ENCODE measurements at places on chromosomes 11 and 22.

GRCh38 chr11:45795379-45795778, 9.6 kb upstream of the SLC35C1 start:
- no peak for DNase-seq

- no peak for DNase-seq
Observed at GRCh38 chr22:31099386-31099785, 8.0 kb downstream of the SELENOM start.

DNA sequence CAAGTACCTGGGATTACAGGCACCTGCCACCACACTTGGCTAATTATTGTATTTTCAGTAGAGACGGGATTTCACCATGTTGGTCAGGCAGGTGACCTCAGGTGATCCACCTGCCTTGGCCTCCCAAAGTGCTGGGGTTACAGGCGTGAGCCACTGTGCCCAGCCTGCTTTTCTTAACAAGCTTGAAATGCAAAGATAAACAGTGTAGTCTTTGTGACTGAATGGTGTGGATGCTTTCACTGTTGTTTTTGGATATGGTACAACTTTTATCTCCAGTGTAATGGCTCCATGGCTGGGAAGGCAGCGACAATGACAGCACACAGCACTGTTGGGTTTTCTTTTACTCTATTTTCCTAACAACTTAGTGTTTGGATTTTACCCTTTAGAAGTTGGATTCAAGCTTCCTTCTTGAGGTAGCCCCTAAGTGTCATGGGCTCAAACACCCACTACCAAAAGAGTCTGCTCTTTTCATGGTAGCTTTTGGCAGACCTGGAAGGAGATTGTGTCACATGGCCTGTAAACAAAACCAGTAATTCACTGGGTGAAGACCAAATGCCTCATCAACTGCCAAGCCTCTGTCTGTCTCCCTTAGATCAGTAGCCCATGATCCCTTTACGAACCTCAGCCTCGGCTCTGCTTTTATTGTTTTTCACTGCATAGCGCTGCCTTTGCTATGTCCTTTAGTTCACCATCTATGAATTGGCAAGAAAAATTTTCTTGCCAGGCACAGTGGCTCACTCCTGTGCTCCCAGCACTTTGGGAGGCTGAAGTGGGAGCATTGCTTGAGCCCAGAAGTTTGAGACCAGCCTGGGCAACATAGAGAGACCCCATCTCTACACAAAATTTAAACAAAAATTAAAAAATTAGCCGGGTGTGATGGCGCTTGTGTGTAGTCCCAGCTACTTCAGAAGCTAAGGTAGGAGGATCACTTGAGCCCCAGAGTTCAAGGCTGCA, 6.4 kb downstream of the VPS51 start:
- DNase-seq: no peak

- DNase-seq: no peak
Observed at GRCh38 chr22:50314081-50314454, 6.6 kb upstream of the PLXNB2 start.

- peak; percentile 61 for DNase-seq
Observed at GRCh38 chr11:17528181-17528691, 16.0 kb downstream of the USH1C start.

GRCh38 chr11:77203901-77204753, 76.1 kb downstream of the MYO7A start:
- DNase-seq: no peak

DNA sequence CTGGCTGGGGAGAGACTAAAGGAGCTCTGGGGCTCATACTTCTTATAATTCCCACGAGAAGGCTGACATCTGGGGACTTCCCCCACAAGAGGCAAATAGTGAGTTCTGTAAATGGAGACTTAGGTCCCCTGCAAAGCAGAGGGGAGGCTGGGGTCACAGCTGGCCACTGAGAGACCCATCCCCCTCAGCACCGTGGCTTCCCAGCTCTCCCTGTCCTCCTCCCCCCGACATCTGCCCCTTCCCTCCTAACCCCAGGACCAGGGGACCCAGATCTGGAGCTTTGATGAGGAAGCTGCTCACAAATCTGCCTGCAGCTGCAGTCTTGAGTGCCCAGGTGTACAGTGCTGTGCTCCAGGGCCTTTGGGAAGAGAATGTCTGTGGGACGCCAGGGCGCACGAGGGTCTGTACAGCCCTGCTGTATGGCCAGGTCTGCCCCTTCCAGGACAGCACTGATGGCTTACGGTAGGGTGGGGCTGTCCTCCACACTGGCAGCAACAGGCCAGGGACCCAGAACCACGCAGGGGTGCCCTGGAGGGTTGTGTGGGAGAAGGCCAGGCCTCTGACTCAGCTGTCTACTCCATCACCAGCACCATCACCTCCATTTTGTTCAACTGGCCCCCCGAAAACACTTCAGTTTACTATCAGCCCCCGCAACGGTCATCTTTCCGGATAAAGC, 1.1 kb downstream of the RGL4 start:
- no peak for DNase-seq

DNA sequence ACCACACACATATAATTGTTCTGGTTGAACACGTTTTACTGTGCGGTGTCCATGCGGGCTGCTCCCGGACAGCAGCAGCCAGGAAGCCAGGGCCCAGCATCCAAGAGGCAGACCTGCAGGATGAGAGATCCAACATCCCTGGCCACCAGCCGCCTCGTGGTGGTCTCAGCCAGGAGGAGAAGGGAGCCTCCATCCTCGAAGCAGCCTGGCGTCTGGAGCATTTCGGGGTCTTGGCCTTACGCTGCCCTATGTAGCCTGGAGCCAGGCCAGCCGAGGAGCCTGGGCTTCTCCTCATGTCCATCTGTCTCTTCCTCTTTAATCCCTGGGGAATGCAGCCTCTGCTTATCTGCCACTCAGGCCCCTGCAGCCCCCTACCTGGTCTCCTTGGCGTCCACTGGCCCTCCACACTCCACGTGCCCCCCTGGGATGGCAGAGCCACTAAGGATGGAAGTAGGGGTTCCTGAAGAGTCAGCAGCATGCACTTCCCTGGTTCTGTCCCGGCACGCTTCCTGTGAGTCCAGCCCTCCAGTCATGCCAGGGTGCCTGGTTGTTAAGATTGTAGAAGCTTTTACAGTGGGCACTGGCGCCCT, 253.2 kb downstream of the TBC1D22A start:
- DNase-seq: no peak

DNA sequence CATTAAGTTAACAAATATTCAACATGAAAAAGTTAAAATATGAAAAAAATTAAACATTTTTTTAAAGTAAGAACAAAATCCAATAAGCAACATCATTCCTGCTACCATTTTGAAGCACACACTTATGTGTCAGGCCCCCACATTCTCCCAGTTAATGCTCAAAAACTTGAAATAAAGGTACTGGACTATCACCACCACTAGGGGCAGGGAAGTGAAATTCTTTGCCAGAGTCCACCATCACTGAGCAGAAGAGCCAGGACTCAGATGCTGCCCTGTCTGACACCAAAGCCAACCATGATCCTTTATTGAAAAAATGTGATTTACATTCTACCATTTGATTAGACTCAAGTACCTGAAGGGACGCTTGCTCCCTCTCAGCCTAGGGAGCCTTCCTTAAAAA, 39.1 kb downstream of the PITPNB start:
- peak; percentile 11 for DNase-seq

DNA sequence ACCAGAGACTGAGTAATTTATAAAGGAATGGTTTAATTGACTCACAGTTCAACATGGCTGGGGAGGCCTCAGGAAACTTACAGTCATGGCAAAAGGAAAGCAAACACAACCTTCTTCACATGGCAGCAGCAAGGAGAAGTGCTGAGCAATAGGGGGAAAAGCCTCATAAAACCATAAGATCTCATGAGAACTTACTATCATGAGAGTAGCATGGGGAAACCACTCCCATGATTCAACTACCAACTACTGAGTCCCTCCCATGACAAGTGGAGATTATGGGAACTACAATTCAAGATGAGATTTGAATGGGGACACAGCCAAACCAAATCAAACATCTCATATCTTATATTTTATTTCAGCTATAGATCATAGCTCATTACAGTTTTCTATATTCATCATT, 33.0 kb downstream of the GRIA4 start:
- DNase-seq: no peak

DNA sequence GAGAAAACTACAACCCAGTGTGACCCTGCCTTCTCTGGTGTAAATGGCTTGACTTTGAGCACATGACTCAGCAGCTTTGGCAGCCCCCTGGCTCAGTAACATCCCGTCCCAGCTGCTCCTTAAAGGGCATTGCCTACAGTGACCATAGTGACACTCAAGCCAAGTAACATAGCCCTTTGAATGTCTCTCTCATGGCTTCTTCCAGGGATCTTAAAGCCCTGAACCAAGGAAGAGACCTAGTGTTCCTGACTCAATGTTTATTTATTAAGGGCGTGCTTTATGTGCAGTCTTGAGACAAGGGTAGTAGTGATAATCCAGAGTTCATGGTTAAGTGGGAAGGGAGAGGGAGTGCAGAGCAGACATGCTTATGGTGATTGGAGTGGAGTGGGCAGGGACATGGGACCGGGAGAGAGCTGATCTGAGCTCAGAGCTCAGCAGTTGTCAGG, 125.7 kb downstream of the PARVA start:
- no peak for DNase-seq

DNA sequence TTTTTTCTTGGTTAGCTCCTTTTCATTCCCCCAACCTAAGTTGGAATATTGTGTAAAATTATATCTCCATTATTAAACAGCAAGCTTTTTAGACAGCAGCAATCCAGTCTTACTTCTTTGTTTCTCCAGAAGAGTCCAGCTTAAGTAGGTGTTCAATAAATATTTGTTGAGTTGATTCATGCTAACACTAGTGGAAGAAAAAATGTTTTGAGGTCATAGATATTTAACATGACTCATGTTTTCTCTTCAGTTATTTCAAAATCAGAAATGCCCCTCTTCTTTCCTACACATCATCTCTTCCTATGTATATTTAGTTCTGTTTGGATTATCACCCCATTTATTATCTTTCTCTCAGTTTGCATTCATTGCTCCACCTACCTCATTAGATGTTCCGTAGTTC, 20.3 kb downstream of the CCDC83 start:
- no peak for DNase-seq

GRCh38 chr11:33700063-33700501, 544 bp downstream of the C11orf91 start:
- DNase-seq: no peak

GRCh38 chr22:36538529-36538928, 9.6 kb upstream of the EIF3D start:
- no peak for DNase-seq

DNA sequence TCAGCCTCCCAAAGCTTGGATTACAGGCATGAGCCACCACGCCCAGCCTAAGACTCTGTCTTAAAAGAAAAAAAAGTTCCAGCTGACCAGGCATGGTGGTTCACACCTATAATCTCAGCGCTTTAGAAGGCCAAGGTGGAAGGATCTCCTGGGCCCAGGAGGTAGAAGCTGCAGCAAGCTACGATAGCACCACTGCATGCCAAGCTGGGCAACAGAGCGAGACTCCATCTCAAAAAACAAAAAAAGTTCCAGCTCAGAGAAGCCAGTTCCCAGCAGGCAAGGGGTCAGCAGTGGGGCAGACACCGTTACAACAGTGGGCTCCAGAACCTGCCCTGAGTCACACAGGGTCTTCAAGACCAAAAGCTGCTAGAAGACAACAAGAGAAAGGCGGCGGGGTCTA, 3.3 kb downstream of the TMEM184B start:
- no peak for DNase-seq

- DNase-seq: peak; percentile 42
Observed at GRCh38 chr11:68659158-68659921, 25.0 kb upstream of the GAL start.

DNA sequence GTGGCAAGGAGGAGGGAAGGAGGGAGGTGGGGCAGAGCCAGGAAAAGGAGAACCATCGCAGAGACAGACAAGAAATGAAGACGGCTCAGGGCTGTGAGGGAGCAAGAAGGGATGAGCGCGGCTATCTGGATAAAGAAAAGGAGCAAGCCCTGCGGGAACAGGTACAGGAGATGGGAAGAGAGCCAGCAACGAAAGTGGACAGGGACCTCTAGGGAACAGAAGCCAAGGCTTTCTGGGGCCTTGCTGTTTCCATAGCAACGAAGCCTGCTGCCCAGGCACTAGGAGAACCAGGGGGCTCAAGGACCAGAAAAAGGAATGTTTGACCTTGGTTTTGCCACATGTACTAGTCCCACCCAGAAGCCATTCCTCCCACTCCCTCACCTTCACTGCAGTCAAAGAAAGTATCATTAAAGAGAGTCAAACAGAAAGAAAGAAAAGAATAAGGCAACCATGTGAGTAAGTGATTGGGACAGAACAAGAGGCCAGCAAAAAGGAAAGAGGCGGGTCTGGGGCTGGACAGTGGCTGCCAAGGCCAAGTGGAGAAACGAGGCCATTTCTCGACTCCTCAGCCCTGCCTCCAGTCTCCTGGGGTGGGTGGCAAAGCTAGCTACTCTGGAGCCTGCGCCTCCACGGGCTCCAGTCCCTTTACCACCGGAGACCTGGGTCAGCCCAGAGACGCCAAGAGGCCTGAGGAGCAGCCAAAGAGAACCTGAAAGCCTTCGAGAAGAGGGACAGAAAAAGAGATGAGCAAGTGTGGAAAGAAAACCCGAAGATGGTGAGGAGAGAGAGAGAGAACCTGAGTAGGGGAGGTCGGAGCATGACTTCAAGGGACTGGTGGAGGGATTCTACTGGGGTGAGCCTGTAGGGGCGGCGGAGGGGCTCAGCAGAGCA, 35.1 kb downstream of the NRXN2 start:
- DNase-seq: peak; percentile 76

GRCh38 chr22:49433717-49434611, 393.7 kb downstream of the BRD1 start:
- no peak for DNase-seq

DNA sequence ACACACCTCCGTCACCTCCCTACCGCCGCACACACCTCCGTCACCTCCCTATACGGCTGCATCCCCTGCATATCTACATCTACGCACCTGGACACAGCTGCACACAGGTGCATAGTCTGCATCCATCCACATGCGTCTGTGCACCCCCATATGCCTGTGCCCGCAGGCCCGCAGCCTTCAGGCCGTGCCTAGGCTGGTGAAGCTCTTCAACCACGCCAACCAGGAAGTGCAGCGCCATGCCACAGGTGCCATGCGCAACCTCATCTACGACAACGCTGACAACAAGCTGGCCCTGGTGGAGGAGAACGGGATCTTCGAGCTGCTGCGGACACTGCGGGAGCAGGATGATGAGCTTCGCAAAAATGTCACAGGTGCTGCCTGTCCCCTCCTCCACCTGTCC, 4.8 kb downstream of the PKP3 start:
- DNase-seq: no peak

DNA sequence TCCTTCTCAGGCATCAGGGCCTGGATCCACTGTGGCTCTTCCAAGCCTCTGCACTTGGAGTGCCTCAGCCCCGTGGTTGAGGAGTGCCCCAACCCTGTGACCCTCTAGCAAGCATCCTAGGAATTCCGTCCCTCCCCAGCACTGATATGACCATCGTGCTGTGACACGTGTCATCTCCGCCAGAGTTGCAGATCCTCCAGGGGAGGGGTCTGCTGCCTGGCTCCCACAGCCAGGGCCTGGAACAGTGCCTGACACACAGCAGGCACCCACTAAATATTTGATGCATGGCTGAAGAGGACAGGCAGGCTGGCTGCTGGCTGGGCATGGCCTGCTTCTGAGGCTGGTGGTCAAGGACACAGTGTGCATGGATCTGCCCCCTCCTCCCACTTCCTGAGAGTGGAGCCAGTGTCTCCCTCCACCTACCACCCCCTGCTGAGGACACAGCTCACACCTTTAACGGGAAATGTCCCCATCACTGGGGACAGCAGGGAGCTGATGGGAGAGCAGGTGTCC, 1.7 kb upstream of the CD81 start:
- peak; percentile 46 for DNase-seq
